ENCODE measurements at places on chromosomes 7 and 10. TPM values are rescaled to one million over a fixed set of nuclear protein-coding genes. Genes with fewer than 3 reads are reported as not detected.

SNX10 gene
- total RNA-seq, result 16.9 TPM

RAPGEF5 gene
- total RNA-seq, result 121 TPM

GJC3 gene
- 4.5 TPM for total RNA-seq

PLXNA4 gene
- 29.7 TPM for total RNA-seq

PTPN20 gene
- total RNA-seq, result 20.0 TPM

INMT gene
- total RNA-seq, result 5.6 TPM

CCAR1 gene
- total RNA-seq, result 62.9 TPM

GRCh38 chr7:93651603-93652159, 77.2 kb upstream of the CALCR start:
- H3K27me3 ChIP-seq, result no peaks in the 10 kb centered on the region
- DNase-seq, result no peak
- H3K4me3 ChIP-seq, result no peak overlapping the region
- no peak overlapping the region for H3K27ac ChIP-seq

DNA sequence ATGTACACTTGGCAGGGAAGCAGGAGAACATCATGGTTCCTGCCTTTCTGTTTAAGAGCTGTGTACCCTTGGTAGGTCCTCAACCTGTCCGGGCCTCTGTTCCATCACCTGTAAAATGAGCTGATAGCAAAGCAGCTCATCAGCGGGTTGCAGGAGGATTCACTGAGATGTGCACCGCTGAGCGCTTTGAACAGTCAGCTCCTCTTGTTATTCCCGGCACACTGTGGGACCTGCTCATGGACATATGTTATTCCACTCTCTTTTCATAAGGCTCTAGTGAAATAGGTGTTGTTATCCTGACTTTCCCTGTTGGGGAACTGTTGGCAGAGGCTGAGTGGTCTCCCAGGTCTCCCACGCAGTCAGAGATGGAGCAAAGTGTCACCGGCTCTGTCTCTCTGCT, 497.5 kb upstream of the ZMIZ1 start:
- peak; percentile 38 for DNase-seq
- peak overlapping the region; percentile 55 for H3K27ac ChIP-seq
- peaks cover 50% of the 10 kb centered on the region for H3K4me1 ChIP-seq
- H3K4me3 ChIP-seq, result no peak overlapping the region

DNA sequence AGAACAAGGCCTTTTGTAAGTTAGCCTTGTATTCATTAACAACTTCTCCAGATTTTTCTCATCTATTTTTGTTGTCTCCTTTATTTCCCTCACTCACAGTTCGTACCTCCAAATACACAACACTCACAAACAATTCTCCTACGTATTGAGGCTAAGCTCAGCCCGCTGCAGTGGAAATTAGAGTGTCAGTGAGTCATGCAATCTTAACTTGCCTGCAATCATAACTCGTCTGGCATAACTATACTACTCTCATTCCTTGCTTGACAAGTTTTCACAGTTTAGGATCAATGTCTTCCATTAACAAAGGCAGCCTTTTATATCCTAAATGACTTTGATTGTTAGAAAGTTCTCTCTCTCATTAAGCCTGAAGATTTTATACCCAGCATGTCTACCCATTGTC, 23.8 kb downstream of the TMEM196 start:
- H3K27ac ChIP-seq, result no peak overlapping the region
- H3K4me1 ChIP-seq, result no peaks in the 10 kb centered on the region
- DNase-seq, result no peak
- H3K36me3 ChIP-seq, result no peaks in the 10 kb centered on the region
- no peaks in the 10 kb centered on the region for H3K27me3 ChIP-seq
- H3K4me3 ChIP-seq, result no peak overlapping the region

DNA sequence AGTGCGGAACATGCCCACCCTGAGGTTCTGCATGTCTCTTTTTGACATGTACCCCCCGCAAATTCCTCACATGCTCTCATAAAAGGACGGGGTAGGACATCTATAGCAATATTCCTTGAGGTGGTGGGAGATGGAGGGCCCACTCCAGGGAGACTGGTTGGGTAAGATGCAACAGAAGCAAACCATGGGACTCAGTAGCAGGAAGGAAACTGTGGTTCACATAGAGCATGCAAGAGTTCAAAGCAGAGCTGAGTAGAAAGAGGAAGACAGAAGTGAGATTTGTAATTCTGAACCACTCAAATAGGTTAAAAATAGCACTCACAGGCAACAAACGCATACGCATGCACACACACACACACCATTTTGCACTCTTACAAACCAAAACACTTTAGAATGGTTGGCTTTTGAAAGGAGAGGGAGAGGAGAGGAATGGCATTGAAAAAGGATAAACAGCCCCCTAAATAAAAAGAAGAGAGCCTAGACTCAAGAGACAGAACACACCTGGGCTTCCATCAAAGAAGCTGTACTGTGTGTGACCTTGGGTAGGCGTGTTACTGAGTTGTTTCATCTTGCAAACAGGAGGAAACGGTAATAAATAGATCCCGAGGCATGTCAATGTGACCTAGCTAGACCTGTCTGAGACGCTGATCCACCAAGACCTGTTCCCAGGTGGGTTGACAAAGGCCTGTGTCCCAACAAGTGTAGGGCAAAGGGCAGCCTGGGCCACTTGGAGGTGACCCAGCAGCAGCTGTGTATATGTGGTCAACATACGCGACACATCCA, 77.6 kb upstream of the LRRC4 start:
- H3K4me1 ChIP-seq, result peaks cover 29% of the 10 kb centered on the region
- no peak overlapping the region for H3K4me3 ChIP-seq
- peaks cover 4% of the 10 kb centered on the region for H3K27me3 ChIP-seq
- no peak overlapping the region for H3K27ac ChIP-seq
- DNase-seq, result no peak

DNA sequence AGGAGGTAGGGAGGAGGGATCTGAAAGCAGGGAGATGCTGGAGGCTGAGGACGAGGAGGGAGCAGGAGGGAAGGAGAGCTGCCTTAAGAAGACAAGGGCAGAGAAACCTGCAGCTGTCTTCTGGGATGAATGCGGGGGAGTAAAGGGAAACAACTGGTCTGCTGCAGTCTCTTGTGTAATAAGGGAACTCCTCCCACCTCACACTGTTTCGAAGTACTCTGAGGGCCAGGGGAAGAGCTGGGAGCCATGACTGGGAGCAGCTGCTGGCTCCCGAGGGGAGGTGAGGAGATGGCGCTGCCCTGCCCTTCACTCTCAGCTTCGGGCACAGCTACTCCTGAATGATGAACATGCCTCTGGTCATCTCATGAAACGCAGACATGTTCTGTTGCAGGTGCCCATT, 65.1 kb downstream of the CLEC2L start:
- H3K4me3 ChIP-seq, result no peak overlapping the region
- H3K27me3 ChIP-seq, result no peaks in the 10 kb centered on the region
- DNase-seq, result no peak
- H3K36me3 ChIP-seq, result peaks cover 53% of the 10 kb centered on the region

DNA sequence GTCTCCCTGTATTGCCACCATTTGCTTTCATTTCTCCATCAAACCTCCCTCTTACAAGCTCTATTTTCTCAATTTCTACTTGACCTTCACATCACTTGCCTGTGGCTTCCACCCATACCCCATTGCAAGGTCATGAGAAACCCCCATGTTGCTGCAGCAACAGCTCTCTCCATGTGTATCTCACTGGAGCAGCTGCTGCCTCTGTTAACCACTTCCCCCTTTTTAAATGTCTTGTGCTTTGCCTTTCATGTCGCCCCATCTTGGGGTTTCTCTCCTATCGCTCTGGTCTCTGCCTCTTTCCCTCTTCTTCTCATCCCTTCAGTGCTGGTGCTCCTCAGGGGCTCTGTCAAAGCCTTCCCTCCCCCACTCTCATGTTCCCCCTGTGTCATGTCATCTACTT, 148.8 kb downstream of the CHN2 start:
- DNase-seq, result no peak
- H3K27ac ChIP-seq, result no peak overlapping the region
- H3K4me3 ChIP-seq, result no peak overlapping the region
- H3K4me1 ChIP-seq, result peaks cover 5% of the 10 kb centered on the region
- no peaks in the 10 kb centered on the region for H3K27me3 ChIP-seq

GRCh38 chr7:124667312-124668153, 98.1 kb downstream of the GPR37 start:
- no peak for DNase-seq
- no peaks in the 10 kb centered on the region for H3K36me3 ChIP-seq
- H3K4me3 ChIP-seq, result no peak overlapping the region
- H3K27me3 ChIP-seq, result no peaks in the 10 kb centered on the region

GRCh38 chr10:97025613-97026242, 160.0 kb downstream of the SLIT1 start:
- H3K36me3 ChIP-seq, result peaks cover 24% of the 10 kb centered on the region
- no peak for DNase-seq
- no peak overlapping the region for H3K4me3 ChIP-seq
- H3K27ac ChIP-seq, result no peak overlapping the region

GRCh38 chr7:2521952-2522591, 2.5 kb downstream of the LFNG start:
- no peak for DNase-seq
- H3K27ac ChIP-seq, result peak overlapping the region; percentile 58
- H3K27me3 ChIP-seq, result peaks cover 35% of the 10 kb centered on the region
- peaks cover 91% of the 10 kb centered on the region for H3K4me1 ChIP-seq
- peak overlapping the region; percentile 65 for H3K4me3 ChIP-seq

DNA sequence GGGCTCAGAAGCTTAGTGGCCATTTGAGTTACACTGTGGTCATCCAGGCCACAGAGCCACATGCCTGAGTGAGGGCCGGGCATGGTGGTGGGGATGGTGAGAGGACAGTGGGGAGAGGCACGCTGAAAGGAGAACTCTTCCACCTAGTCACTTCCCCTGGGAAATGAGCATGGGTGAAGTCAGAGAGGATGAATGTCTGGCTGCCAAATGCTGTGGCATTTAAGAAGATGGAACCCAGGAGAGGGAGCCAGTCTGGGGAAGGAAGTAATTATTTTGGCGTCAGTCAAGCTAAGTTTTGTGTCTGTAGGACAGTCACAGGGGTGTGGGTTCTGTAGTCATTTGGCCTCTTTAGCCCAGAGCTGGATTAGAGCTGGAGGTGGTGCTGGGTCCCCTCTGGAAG, 86.0 kb upstream of the PODXL start:
- H3K27me3 ChIP-seq, result no peaks in the 10 kb centered on the region
- H3K4me3 ChIP-seq, result no peak overlapping the region
- DNase-seq, result no peak

GRCh38 chr10:121854809-121855445, 72.9 kb downstream of the ATE1 start:
- no peak for DNase-seq
- no peak overlapping the region for H3K4me3 ChIP-seq
- peaks cover 3% of the 10 kb centered on the region for H3K36me3 ChIP-seq

GRCh38 chr10:107022600-107023354, 141.7 kb downstream of the SORCS1 start:
- no peaks in the 10 kb centered on the region for H3K27me3 ChIP-seq
- H3K4me1 ChIP-seq, result no peaks in the 10 kb centered on the region
- H3K36me3 ChIP-seq, result no peaks in the 10 kb centered on the region
- no peak overlapping the region for H3K4me3 ChIP-seq
- DNase-seq, result no peak

DNA sequence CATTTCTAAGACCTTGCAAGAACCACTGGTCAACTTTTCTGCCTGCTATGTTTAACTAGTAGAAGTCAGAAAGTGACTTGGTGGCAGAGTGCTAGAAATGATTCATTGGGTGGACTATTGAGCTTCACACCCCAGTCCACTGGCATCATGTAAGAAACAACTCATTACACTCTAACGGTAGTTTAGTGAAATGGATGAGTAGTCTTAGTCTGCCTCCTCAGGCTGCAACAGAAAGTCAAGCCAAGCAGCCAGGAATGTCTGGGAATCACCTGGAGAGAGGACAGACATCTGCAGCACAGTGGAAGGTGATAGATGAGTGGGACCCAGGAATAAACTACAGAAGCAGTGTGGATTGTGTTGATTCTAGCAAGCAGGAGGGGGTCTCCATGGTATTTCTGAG, 125.4 kb downstream of the AUTS2 start:
- no peak for DNase-seq
- no peaks in the 10 kb centered on the region for H3K4me1 ChIP-seq
- H3K27me3 ChIP-seq, result no peaks in the 10 kb centered on the region

- H3K27ac ChIP-seq, result no peak overlapping the region
- peaks cover 7% of the 10 kb centered on the region for H3K27me3 ChIP-seq
- H3K36me3 ChIP-seq, result no peaks in the 10 kb centered on the region
- DNase-seq, result no peak
Measured at GRCh38 chr7:121337398-121337797, 8.6 kb downstream of the WNT16 start.

- H3K27ac ChIP-seq, result peak overlapping the region; percentile 21
- no peak for DNase-seq
- peaks cover 10% of the 10 kb centered on the region for H3K27me3 ChIP-seq
Measured at GRCh38 chr7:106057204-106057961, 54.7 kb downstream of the SYPL1 start.

DNA sequence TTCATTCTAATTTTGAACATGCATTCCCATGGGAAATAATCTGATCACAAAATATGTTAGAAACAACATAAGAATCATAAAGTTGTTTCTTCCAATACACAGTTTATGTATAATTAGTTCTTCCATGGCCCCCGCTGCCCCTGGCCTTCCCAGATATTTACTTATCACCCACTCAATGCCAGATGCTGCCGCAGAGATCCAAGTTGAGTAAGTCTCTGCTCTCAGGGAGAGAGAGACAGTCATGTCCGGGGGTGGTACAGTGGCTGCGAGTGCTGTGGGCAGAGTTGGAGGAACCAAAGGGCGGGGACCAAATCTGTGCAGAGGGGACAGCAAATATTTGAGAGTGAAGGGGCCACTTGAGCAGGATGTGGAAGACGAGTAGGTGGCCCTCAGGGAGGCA, 37.1 kb downstream of the COL26A1 start:
- H3K27ac ChIP-seq, result no peak overlapping the region
- no peak overlapping the region for H3K4me3 ChIP-seq

- peaks cover 92% of the 10 kb centered on the region for H3K27me3 ChIP-seq
- peaks cover 55% of the 10 kb centered on the region for H3K4me1 ChIP-seq
- no peak overlapping the region for H3K27ac ChIP-seq
- DNase-seq, result no peak
Measured at GRCh38 chr7:101172005-101172853, 6.9 kb upstream of the VGF start.

DNA sequence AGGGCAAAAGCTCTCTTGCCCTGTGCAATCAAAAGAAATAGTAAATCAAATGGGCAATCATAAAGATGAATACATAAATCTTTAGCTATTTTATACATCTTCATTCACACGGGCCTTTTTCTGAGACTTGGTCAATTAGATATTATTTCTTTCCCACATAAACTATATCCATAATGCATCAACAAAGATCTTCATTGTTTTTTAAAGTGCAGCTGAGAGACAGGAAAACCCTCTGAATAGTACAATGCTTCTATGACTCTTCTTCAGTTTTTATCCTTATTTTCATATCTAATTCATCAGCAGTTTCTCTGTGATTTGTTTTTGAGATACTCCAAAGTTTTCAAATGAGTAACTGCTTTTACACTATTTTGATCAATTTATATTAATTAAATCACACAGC, 25.5 kb downstream of the LARP4B start:
- no peak overlapping the region for H3K4me3 ChIP-seq
- H3K27me3 ChIP-seq, result no peaks in the 10 kb centered on the region
- peaks cover 3% of the 10 kb centered on the region for H3K4me1 ChIP-seq
- no peak overlapping the region for H3K27ac ChIP-seq

GRCh38 chr10:5813091-5813340, 218 bp downstream of the GDI2 start:
- no peaks in the 10 kb centered on the region for H3K27me3 ChIP-seq
- peaks cover 3% of the 10 kb centered on the region for H3K36me3 ChIP-seq
- peak overlapping the region; percentile 97 for H3K27ac ChIP-seq
- no peaks in the 10 kb centered on the region for H3K4me1 ChIP-seq
- DNase-seq, result no peak

GRCh38 chr10:132783165-132783939, 2.6 kb downstream of the NKX6-2 start:
- peaks cover 34% of the 10 kb centered on the region for H3K4me1 ChIP-seq
- no peak overlapping the region for H3K4me3 ChIP-seq
- no peak overlapping the region for H3K27ac ChIP-seq
- H3K36me3 ChIP-seq, result peaks cover 40% of the 10 kb centered on the region
- peak; percentile 13 for DNase-seq
- peaks cover 46% of the 10 kb centered on the region for H3K27me3 ChIP-seq
